ENCODE measurements at places on chromosomes 11 and 22.

DNA sequence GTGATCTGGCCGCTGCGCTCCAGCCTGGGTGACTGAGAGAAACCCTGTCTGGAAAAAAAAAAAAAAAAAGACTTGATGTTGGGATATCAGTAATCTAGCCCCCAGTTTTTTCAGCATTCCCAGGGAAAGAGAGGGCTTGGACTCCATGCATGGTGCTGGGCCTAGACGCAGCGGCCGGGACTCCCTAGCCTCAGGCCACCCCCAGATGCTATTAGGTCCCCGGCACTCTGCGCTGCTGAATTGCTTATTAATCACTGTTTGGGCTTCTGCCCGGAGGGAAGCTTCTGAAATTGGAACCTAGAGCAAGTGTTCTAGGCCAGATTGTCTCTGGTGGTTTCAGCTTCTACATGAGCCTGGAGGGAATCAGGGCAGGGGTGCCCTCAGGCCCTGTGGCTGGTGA, 39.0 kb downstream of the SLCO2B1 start:
- DNase-seq: no peak

DNA sequence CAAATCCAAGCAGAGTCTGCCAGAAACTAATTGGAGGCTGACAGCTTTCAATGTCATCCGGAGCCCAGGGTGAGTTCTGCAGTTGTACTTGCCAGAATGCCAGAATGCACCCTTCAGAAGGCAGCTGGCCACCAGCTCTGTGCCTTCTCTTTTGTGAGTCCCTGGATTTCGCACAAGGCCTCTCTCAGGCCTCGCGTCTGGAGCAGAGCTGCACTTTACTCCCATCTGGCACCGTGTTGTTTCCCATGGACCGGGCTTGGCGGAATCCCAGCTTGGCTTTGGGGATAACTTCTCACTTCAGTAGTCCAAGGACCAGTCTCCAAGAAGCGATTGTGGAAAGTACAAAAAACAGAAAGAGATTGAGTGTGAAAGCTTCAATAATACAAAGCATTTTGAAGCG, 451.3 kb upstream of the KIRREL3 start:
- no peak for DNase-seq

- DNase-seq: no peak
Observed at GRCh38 chr11:2463766-2464277, 19.0 kb downstream of the KCNQ1 start.

DNA sequence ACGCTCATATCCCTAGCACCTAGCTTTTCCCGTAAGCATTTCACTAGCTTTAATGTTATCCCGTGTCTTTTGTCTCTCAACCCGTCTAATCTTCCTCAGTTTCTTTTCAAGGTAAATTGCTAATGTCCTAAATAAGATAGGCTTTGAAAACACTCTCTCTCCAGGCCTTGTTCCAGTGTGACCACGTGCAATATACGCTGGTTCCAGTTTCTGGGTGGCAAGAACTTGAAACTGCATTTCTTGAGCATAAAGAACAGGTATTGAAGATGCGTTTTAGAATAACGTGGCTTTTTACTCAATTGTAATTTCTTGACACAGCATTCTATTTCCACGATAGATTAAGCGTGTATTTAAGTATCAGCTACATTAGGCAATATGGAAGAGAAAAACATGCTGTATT, 1.1 kb downstream of the CDC45 start:
- DNase-seq: no peak

DNA sequence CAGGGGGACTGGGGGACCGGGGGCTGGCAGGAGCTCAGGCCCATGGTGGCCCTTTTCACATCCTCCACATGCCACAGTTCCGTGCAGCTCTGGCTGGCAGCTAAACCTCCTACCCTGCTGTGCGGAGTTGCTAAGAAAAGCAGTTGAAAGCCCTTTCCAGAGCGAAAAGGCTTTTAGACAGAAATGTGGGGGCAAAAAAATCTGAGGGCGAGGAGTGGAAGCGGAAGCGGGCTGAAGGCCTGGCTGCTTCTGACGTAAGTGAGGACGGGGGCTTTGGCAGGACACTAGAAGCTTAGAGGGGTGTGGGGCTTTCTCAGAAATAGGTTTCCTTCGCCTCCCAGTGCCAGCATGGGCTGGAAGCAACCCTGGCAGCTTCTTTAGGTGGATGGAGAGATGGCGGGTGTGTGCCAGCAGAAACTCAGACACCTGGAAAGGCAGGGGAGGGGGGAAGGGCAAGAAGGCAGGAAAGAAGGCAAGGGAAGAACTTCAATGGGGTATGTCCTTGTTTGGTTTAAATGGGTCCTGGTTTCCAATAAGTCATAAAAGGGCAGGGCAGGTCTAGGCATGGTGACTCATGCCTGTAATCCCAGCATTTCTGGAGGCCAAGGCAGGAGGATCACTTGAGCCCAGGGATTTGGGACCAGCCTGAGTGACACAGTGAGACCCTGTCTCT, 11.2 kb upstream of the DGKZ start:
- no peak for DNase-seq

DNA sequence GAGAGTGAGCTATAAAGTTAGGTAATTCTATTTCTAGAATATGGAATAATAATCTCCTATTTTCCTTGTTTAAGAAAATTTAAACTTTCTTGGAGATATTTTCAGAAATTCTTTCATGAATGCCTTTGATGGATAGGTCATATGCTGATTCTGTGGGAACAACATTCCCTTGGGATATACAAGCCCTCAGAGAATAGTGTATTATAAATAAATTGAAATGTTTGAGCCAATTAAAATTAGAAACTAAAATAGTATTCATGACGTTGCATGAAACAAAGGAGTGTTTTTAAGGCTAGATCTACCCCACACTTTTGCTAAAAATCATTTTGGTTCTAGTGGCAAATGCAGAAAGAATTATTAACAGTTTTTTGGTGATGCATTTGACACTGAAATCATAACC, 269.3 kb upstream of the ANO3 start:
- DNase-seq: no peak

- no peak for DNase-seq
Observed at GRCh38 chr22:21651521-21652009, 9.5 kb downstream of the SDF2L1 start.

DNA sequence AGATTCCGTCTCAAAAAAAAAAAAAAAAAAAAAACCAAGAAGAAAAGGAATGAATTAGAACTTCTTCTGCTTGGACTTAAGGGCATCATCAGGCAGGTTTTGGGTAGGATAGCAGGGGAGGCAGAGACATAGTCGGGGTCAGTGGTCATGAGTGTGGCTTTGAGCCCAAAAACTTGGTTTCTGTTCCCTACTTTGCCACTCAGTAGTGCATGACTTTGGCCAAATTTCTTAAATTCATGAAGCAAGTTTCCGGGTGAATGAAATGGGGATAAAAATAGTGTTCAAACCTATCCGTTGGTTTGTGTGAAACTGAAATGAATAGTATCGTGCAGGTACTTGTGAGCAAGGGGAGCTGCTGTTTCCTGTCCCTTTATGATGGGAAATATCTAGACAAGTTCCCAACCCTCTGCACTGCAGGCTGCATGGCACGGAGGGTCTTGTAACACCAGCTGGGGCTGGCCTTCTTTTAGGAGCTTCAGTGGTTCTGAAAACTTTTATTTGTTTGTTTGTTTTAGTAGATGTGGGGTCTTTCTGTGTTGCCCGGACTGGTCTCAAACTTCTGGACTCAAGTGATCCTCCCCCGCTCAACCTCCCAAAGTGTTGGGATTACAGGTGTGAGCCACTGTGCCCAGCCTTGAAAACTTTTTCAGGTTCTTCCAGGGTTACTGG, 18.4 kb downstream of the NEAT1 start:
- no peak for DNase-seq

- no peak for DNase-seq
Observed at GRCh38 chr11:111298413-111299100, at the start of gene POU2AF3. POU2AF3 (plus strand) TSS chr11:111298546; CDS start chr11:111298582, 36 bp downstream.

- no peak for DNase-seq
Observed at GRCh38 chr11:66559866-66560676, 8.3 kb downstream of the CTSF start.

GRCh38 chr11:19805376-19805775, 92.7 kb downstream of the NAV2 start:
- DNase-seq: no peak

DNA sequence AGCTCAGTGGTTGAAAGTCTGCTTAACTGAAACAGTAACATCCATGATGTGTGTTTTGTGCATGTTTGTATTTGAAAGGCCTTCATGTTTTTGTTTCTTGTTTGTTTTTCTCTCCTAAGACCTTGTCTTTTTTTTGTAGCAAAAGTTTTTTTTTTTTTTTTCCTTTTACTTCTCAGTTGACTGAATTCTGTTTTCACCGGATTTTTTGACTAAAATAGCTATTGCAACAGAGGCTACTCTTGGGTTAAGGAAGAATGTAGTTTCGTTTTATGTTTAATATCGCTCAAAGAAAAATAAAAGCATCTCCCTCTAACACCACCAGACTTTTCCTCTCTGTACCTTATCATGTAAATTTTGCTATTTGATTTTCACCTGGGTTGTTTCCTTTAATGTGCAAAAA, 15.1 kb downstream of the APOL6 start:
- no peak for DNase-seq

GRCh38 chr11:47187723-47188122, 1.5 kb upstream of the PACSIN3 start:
- DNase-seq: no peak

DNA sequence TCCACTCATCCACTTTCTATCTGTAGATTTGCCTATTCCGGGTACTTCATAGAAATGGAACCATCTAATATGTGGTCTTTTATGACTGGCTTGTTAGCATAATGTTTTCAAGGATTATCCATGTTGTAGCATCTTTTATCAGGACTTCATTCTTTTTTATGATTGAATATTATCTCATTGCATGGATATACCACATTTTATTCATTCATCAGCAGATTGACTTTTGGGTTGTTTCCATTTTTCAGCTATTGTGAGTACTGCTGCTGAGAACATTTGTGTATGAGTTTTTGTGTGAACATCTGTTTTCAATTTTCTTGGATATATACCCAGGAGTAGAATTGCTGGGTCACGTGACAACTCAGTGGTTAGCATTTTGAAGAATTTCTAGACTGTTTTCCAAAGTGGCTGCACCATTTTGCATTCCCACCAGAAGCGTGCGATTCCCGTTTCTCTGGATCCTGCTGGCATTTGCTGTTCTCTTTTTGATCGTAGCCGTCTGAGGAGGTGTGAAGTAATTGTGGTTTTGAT, 8.9 kb downstream of the DERL3 start:
- no peak for DNase-seq

GRCh38 chr11:118439646-118440045, 3.4 kb downstream of the KMT2A start:
- DNase-seq: no peak

GRCh38 chr11:86625981-86626380, 46.4 kb downstream of the ME3 start:
- DNase-seq: no peak

DNA sequence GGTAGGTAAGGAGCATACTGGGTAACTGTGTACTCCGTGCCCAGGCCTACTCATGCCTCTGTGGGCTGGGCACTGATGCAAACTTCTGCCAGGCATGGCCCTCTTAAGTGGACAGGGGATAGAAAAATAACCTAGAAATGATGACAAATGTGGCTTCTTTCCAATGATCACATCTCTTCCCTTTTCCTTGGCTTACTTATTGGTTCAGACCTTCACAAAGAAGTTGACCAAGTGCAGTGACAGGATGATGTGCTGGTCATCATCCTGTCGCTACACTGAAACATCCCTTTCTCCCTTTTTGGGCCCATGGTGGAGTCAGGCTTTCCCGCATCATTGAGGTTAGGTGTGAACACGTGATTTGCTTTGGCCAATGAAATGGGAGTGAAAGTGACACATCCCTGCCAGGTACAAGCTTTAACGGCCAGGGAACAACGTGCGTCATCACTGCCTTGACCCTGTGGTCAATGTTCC, 31.8 kb upstream of the APOBEC3A start:
- DNase-seq: no peak

DNA sequence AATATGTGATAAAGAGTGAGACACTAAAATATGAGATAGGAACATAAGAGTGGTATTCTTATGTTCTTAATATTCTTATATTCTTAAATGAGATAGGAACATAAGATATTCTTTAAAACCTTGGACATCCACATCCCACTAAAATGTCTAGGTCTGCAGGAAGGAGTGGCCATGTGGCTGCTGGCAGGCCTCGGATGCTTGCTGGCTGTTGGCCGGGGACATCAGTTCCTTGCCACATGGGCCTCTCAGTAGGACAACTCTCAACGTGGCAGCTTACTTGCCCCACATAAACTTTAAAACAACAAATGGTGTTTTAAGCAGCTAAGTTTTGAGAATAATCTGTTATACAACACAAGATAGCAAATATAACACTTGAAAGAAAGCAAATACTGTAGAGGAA, 240.1 kb downstream of the CASP12 start:
- no peak for DNase-seq

All from kidney capillary endothelial cell (primary cell).